ENCODE measurements at places on chromosomes 16 and 17. TPM values are rescaled to one million over a fixed set of nuclear protein-coding genes. Genes with fewer than 3 reads are reported as not detected.

- no peak for DNase-seq
- no peaks in the 10 kb centered on the region for H3K27me3 ChIP-seq
Observed at GRCh38 chr17:36498560-36499300, 12.2 kb downstream of the ZNHIT3 start.

DNA sequence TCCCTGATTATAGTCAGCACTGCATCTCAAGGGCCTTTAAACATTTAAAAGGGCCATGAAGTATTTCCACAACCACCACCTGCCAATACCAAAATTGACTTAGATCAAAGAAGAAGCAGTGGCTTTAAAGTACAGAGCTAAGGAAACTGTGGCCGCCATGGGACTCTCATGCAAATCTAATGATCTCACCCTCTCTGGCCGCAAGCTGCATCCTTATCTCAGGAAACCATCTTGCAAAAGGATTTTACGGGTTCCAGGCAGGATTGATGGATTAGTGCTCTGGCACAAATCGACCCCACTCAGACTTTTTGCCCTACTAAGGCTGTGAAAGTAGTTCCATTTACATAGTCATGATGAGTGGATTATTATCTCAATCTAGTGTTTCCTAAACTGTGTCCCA is 22.6 kb downstream of the CDRT4 start:
- H3K27ac ChIP-seq, result no peak overlapping the region
- DNase-seq, result no peak
- H3K4me1 ChIP-seq, result peaks cover 3% of the 10 kb centered on the region
- no peaks in the 10 kb centered on the region for H3K27me3 ChIP-seq
- no peak overlapping the region for H3K4me3 ChIP-seq

DNA sequence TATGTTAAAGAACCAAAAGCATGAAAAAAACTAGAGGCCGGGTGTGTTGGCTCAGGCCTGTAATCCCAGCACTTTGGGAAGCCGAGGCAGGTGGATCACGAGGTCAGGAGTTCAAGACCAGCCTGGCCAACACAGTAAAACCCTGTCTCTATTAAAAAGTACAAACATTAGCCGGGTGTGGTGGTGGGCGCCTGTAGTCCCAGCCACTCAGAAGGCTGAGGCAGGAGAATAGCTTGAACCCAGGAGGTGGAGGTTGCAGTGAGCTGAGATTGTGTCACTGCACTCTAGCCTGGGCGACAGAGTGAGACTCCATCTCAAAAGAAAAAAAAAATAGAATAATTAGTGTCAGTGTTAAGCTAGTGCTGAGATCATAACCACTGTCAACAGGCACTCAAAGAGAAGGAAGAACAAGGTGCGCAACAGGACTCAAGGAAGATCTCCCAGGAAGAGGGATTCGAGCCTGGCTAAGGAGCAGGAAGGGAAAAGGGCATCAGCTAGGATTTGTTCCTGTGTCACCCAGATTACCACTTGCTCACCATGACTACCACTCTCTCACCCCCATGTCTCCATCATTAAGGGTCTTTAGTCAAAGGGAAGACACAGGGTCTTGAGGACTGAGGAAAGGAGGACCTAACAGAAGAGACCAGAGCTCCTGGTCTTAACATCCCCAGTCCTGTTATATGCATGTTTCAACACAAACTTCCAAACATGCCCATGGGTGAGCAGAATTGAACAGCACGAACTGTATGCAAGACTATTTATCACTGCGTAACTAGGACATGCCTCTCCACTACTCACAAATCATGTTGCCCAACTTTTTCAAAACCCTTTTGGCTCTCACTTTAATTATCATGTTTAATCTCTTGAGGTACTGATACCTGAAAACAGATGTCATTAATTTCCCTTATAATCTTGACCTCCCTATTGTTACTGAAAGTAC is 88.3 kb upstream of the PLEKHM1 start:
- peaks cover 8% of the 10 kb centered on the region for H3K4me1 ChIP-seq
- no peaks in the 10 kb centered on the region for H3K36me3 ChIP-seq
- no peak for DNase-seq
- no peaks in the 10 kb centered on the region for H3K27me3 ChIP-seq
- no peak overlapping the region for H3K27ac ChIP-seq

GRCh38 chr16:71537643-71538042 is 11.4 kb downstream of the CHST4 start:
- H3K27me3 ChIP-seq, result no peaks in the 10 kb centered on the region
- no peaks in the 10 kb centered on the region for H3K4me1 ChIP-seq
- peak; percentile 41 for DNase-seq
- H3K4me3 ChIP-seq, result no peak overlapping the region
- H3K36me3 ChIP-seq, result no peaks in the 10 kb centered on the region

DNA sequence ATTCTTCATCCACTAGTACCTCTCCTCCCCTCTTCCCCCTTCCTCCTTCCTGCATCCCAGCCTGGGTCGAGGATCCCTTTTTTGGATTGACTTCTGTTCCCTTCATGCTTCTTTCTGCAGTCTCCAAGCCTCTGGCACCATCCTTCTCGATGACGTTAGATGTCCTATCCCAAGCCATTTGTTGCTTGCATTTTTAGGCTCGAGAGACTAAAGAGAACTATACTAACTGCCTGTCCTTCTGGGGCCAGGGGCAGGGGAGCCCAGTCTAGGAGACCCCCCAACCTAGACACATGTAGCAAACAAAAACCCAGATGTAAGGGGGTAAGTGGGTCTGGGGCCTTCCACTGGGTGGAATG is 23.9 kb downstream of the UNK start:
- H3K27ac ChIP-seq, result no peak overlapping the region
- no peaks in the 10 kb centered on the region for H3K27me3 ChIP-seq
- H3K4me1 ChIP-seq, result no peaks in the 10 kb centered on the region
- H3K36me3 ChIP-seq, result peaks cover 28% of the 10 kb centered on the region
- no peak for DNase-seq
- H3K4me3 ChIP-seq, result no peak overlapping the region

GRCh38 chr17:66021757-66022156 is 170.2 kb downstream of the CEP112 start:
- H3K4me3 ChIP-seq, result no peak overlapping the region
- no peaks in the 10 kb centered on the region for H3K27me3 ChIP-seq
- no peak overlapping the region for H3K27ac ChIP-seq
- no peaks in the 10 kb centered on the region for H3K4me1 ChIP-seq
- no peak for DNase-seq
- H3K36me3 ChIP-seq, result no peaks in the 10 kb centered on the region

DNA sequence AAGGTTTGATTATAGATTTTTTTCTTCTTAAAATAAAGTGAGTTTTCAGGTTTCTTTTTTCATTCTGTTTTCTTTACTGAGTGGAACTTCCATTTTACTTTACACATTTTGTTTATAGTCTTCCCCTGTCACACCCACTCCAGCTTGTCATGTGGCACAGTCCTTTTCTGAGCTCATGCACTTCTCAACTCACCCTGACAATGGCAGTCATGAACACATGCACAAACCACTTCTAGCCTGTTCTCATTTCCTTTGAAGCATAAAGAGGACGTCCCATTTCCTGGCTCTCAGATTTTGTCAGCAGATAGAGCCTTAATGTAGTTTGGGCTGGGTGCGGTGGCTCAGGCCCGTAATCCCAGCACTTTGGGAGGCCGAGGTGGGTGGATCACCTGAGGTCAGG is 168.0 kb downstream of the AHSP start:
- H3K4me1 ChIP-seq, result no peaks in the 10 kb centered on the region
- H3K27me3 ChIP-seq, result no peaks in the 10 kb centered on the region
- H3K27ac ChIP-seq, result no peak overlapping the region
- no peaks in the 10 kb centered on the region for H3K36me3 ChIP-seq

DNA sequence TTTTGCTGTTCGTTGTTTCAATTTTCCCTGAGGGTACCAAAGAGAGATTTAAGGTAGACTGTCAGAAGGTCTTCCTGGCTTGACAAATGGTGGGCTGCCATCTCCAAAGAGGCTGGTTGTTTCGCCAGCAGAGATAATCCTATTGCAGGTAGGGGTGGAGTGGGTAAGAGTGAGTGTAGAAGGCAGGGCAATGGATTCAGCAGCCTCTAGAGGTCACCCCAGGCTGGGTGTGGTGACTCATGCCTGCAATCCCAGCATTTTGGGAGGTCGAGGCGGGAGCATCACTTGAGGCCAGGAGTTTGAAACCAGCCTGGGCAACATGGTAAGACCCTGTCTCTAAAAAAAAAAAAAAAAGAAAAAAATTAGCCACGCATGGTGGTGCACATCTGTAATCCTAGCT is 34.6 kb downstream of the DCAKD start:
- H3K4me3 ChIP-seq, result no peak overlapping the region
- DNase-seq, result no peak
- H3K36me3 ChIP-seq, result no peaks in the 10 kb centered on the region
- H3K4me1 ChIP-seq, result peaks cover 31% of the 10 kb centered on the region

GRCh38 chr16:78816499-78817195 is 717.2 kb downstream of the WWOX start:
- no peak overlapping the region for H3K27ac ChIP-seq
- DNase-seq, result no peak
- no peaks in the 10 kb centered on the region for H3K4me1 ChIP-seq
- no peaks in the 10 kb centered on the region for H3K36me3 ChIP-seq

GRCh38 chr16:57643147-57643874 is 14.9 kb downstream of the ADGRG1 start:
- H3K27me3 ChIP-seq, result peaks cover 9% of the 10 kb centered on the region
- peak; percentile 70 for DNase-seq

GRCh38 chr16:78072275-78072674 is 27.2 kb upstream of the WWOX start:
- no peak overlapping the region for H3K27ac ChIP-seq
- DNase-seq, result no peak
- H3K27me3 ChIP-seq, result no peaks in the 10 kb centered on the region

GRCh38 chr16:87041286-87041685 is 275.9 kb downstream of the C16orf95 start:
- no peak overlapping the region for H3K4me3 ChIP-seq
- no peaks in the 10 kb centered on the region for H3K36me3 ChIP-seq
- H3K27me3 ChIP-seq, result peaks cover 46% of the 10 kb centered on the region
- no peak overlapping the region for H3K27ac ChIP-seq
- no peaks in the 10 kb centered on the region for H3K4me1 ChIP-seq

DNA sequence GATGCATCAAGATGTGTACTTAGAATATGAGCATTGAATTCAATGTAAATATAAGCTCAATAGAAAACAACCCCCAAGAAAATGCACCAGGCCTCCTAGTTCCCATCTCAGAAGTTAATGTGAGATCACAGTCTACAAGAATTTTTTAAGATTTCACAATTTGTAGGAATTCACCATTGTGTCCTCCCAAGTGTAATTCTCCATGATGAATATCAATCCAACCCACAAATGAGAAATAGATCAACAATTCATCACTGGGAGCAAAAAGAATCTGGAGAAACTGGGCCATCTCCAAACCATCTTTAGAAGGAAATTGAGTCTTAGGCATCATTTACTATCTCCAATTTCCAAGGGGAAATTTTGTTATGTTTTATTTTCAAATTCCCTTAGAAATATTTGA is 310.5 kb upstream of the GOT2 start:
- H3K4me1 ChIP-seq, result no peaks in the 10 kb centered on the region
- no peak overlapping the region for H3K4me3 ChIP-seq
- H3K27me3 ChIP-seq, result no peaks in the 10 kb centered on the region
- DNase-seq, result no peak

GRCh38 chr17:19978805-19979211 is 1.2 kb upstream of the AKAP10 start:
- H3K4me3 ChIP-seq, result no peak overlapping the region
- no peaks in the 10 kb centered on the region for H3K27me3 ChIP-seq
- H3K36me3 ChIP-seq, result peaks cover 4% of the 10 kb centered on the region
- H3K4me1 ChIP-seq, result peaks cover 4% of the 10 kb centered on the region
- H3K27ac ChIP-seq, result no peak overlapping the region

- no peak for DNase-seq
- no peak overlapping the region for H3K27ac ChIP-seq
- no peaks in the 10 kb centered on the region for H3K4me1 ChIP-seq
- H3K27me3 ChIP-seq, result no peaks in the 10 kb centered on the region
- H3K36me3 ChIP-seq, result no peaks in the 10 kb centered on the region
Observed at GRCh38 chr16:12242516-12242915, 266.0 kb downstream of the SNX29 start.

DNA sequence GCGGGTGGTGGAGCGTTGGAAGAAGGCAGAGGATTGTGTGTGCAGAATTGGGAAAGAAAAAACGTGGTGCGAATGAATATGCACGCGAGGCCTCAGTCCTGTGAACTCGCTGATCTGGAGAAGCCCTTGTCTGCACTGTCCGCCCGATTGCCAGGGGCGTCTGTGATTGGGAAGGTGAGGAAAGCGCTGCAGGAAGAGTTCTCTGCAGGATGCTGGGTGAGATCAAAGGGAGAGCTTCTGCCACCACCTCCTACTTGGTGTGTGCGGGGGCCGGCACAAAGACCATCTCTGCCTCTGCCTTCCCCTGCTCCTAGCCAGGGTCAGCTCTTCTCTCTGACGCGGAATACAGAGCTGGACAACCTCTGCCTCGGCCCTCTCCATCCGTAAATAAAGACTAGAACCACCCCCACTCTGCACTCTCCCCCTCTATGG is 841 bp upstream of the RAB5C start:
- H3K4me1 ChIP-seq, result peaks cover 7% of the 10 kb centered on the region
- peak overlapping the region; percentile 33 for H3K4me3 ChIP-seq
- H3K27ac ChIP-seq, result no peak overlapping the region
- H3K27me3 ChIP-seq, result no peaks in the 10 kb centered on the region

- H3K27ac ChIP-seq, result no peak overlapping the region
- no peak overlapping the region for H3K4me3 ChIP-seq
- H3K4me1 ChIP-seq, result no peaks in the 10 kb centered on the region
Observed at GRCh38 chr17:27856676-27857432, 36.3 kb downstream of the LYRM9 start.

DNA sequence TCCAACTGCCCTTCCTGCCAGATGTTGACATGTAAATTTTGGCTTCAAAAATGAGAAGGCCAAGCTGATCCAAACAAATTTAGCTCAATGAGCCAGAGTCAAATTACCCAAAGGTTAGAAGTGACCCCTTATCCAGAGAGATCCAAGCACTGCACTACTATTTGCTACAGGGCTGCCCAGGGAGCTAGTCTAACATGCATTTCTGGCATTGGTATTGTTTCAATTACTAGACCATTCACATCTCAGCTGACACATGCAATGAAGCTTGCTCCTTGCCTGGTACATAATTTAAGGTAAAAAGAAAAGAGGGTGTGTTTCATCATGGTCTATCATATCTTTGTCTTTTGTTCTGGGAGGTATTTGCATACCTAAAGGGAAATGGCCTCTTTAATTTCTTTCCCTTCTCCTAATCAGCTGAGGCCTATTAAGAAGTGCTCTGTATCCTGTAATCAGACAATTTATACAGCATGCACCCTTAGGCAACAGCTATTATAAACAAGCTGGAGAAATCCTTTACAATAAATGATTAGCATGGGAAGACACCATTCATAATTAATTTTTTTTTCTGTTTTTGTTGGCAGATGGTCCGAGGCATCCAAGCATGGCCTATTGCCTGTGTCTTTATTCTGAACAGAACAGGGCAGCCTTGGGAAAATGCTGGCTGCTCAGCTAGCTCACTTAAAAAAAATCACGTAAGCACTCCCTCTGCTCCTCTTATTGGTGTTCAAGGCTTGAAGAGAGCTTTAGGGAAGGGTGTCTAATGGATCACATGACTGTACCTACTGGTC is 161.5 kb upstream of the SALL1 start:
- H3K36me3 ChIP-seq, result no peaks in the 10 kb centered on the region
- H3K27me3 ChIP-seq, result peaks cover 2% of the 10 kb centered on the region
- H3K27ac ChIP-seq, result no peak overlapping the region
- DNase-seq, result no peak
- H3K4me1 ChIP-seq, result no peaks in the 10 kb centered on the region

- no peak for DNase-seq
- H3K4me1 ChIP-seq, result peaks cover 18% of the 10 kb centered on the region
- H3K27ac ChIP-seq, result no peak overlapping the region
- no peaks in the 10 kb centered on the region for H3K36me3 ChIP-seq
- peak overlapping the region; percentile 70 for H3K4me3 ChIP-seq
Observed at GRCh38 chr17:17680477-17681186, 626 bp upstream of the RAI1 start.

Gene CACNG3
- total RNA-seq, result not detected

Gene WRAP53
- total RNA-seq, result 6.6 TPM

Gene SPNS2
- not detected for total RNA-seq

Gene KCNJ16
- total RNA-seq, result not detected

Gene TBC1D3
- total RNA-seq, result not detected

Gene MT1F
- total RNA-seq, result not detected

Gene SLFN11
- 114 TPM for total RNA-seq
